ENCODE measurements at places on chromosomes 5 and 9. TPM values are rescaled to one million over a fixed set of nuclear protein-coding genes. Genes with fewer than 3 reads are reported as not detected.

The TICAM2 gene
- 2.8 TPM for total RNA-seq

The DAB2 gene
- total RNA-seq = 77.2 TPM

The FYB1 gene
- total RNA-seq = 17.9 TPM

The VAV2 gene
- 38.9 TPM for total RNA-seq

The TEX48 gene
- total RNA-seq = not detected

The OR13C2 gene
- not detected for total RNA-seq

The SPATA31C1 gene
- total RNA-seq = not detected

The OTULIN gene
- total RNA-seq = 35.1 TPM

The PALM2AKAP2 gene
- 7.8 TPM for total RNA-seq

The SEMA6A gene
- 37.8 TPM for total RNA-seq

GRCh38 chr9:22645893-22646292 is 199.3 kb downstream of the DMRTA1 start:
- no peak for DNase-seq

- no peak for DNase-seq
Observed at GRCh38 chr9:92942688-92943616, 4.4 kb upstream of the FGD3 start.

- no peak for DNase-seq
Observed at GRCh38 chr5:126492939-126493338, 69.7 kb downstream of the GRAMD2B start.

DNA sequence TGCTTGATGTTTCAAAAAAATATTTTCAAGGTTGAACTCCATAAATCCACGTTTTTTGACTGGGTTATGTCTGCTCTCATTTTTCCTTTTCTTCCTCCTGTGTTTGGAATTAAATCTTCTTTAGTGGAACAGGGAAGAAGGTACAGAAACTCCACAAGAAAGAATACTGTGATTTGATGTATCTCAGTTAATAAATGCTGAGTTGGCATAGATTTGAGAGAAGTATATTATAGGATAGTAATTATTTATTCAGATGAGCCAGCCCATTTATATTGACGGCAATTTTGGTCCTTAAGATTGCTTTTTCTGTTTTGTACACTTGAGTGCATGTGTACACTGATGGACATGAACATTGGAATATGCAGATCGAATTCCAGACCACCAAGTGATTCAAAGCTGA is 481.4 kb downstream of the PSAT1 start:
- no peak for DNase-seq

- DNase-seq = no peak
Observed at GRCh38 chr9:36191686-36192085, 965 bp downstream of the CLTA start.

- DNase-seq = no peak
Observed at GRCh38 chr5:139180850-139181249, 17.3 kb downstream of the SIL1 start.

All from ureter (tissue), 1 donor.